ENCODE measurements at places on chromosomes 13 and 19. TPM values are rescaled to one million over a fixed set of nuclear protein-coding genes. Genes with fewer than 3 reads are reported as not detected.

The MCEMP1 gene
- total RNA-seq: not detected

The GPC5 gene
- total RNA-seq: 0.17 TPM

The COMP gene
- 0.17 TPM for total RNA-seq

The SBK3 gene
- total RNA-seq: 0.66 TPM

The SYDE1 gene
- 17.5 TPM for total RNA-seq

The CFAP97D2 gene
- total RNA-seq: not detected

The ZFR2 gene
- total RNA-seq: not detected

The CALR3 gene
- total RNA-seq: not detected

The ZNF560 gene
- total RNA-seq: 3.3 TPM

The MYH14 gene
- total RNA-seq: not detected

The ATP7B gene
- 3.3 TPM for total RNA-seq

The STK11 gene
- total RNA-seq: 100 TPM

The PGLYRP2 gene
- total RNA-seq: not detected

The PSG5 gene
- total RNA-seq: 2.1 TPM

The VMAC gene
- 6.4 TPM for total RNA-seq

The ALOX5AP gene
- total RNA-seq: not detected

The TNFRSF19 gene
- 214 TPM for total RNA-seq

The SYCN gene
- total RNA-seq: not detected

The ABCA7 gene
- total RNA-seq: 9.7 TPM

The SIGLEC12 gene
- total RNA-seq: not detected

The CCDC8 gene
- total RNA-seq: 17.2 TPM

The NFIC gene
- 66.4 TPM for total RNA-seq

The ZNF66 gene
- 1.5 TPM for total RNA-seq

The TNFAIP8L1 gene
- total RNA-seq: 1.5 TPM
